ENCODE measurements at places on chromosomes 5 and 9.

DNA sequence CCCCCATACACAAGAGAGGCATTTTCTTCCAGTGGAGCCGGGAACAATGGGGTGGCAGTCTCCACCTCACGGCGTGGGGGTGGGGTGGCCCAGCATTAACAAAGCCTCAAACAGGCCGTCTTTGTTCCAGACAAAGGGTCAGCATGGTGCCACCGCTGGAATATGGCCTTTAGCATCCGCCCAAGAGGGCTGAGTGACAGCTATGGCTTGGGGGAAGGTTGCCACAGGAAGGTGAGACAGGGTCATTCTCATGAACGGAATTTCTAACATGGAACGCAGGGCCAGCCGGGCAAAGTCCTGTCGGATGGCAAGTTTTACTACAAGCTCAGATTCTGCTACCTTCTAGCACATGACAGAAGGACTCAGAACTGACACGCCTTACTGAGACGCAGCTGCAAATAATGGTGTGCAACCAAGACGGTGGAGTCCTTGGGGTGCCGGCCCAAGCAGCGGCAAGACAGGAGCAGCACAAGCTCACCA, 64.0 kb downstream of the OTULIN start:
- DNase-seq, result no peak

GRCh38 chr5:527646-528628, 3.7 kb upstream of the SLC9A3 start:
- no peak for DNase-seq

GRCh38 chr5:96633820-96634219, 28.4 kb upstream of the CAST start:
- no peak for DNase-seq

- no peak for DNase-seq
Observed at GRCh38 chr5:119322948-119323537, 32.8 kb upstream of the TNFAIP8 start.

DNA sequence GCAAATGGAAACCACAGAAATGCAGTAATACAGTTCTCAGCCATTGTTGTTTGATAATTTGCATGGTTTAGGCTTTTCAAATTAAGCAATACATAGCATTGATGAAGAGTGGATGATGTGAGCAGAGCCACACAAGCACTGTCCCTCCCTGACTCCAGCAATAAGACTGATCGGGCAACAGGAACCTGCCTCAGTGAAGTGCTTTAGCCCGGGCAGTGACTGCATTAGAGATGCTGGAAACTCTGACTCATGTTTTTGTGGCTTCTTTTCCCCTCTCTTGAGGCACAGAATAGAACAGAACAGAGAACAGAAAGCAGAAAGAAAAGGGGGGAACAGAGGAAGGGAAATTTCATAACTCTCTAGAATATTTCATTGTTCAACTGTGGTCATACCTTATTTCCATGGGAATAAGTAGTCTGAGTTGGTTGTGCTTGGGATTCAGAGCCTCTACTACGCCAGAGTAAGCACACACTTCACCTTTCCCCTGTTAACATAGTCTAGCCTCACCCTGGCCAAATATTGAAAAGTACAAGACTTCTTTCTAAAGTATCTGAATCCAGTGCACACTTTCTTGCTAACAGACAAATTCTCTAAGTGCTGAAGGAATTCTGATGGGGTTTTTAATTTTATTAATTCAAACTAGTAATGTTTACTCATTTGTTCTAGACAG, 164.8 kb upstream of the VCAN start:
- peak; percentile 77 for DNase-seq

DNA sequence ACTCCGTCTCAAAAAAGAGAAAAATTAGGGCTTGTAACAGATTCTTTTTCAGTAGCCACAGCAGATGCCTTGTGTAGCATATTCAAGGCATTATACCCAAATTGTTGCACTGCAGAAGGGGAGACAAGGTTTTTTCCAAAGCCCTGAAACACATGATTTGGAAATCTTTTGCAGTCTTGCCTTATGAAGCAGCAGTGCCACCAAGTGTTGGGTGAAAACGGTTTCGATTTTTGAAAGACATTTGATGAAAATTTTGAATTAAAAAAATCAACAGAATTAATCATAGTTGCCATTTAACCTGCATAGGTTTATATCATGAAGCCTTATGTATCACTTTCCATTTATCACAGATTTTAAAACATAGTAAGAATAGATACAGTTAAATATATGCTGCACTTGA, 479.5 kb downstream of the TAF11L14 start:
- DNase-seq, result peak; percentile 0

GRCh38 chr9:120299785-120300184, 280.2 kb downstream of the CDK5RAP2 start:
- no peak for DNase-seq

- peak; percentile 86 for DNase-seq
Observed at GRCh38 chr9:105054491-105054890, 126.5 kb upstream of the ABCA1 start.

DNA sequence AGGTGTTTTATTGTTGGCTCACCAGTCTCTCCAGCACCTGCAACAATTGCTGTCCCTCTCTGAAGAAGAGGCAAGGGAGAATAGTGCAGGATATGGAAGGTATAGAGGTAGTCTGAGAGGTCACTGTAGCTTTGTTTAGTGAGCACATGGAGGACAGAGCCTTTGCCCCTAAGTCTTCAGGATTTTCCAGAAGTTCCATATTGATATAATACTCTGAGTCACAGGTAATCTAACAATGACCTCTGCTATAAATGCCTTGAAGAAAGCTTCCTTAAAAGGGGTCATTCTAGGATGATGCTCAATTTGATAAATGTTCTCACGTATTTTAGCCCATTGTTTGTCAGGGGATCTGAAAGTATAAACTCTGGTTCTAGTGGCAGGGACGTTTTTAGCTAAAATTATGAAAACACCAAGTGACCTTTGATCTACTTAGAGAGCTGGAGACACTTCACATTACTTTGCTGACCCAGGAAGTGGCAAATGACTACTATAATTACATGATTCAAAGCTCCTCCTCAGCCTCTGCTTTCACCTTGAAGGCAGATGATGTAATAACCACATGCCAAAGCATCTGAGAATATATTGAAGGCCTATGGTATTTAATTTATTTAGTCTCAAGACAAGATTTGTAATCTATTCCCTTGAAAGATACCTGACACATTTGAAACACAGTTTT, 366.9 kb upstream of the NUDT12 start:
- peak; percentile 76 for DNase-seq

DNA sequence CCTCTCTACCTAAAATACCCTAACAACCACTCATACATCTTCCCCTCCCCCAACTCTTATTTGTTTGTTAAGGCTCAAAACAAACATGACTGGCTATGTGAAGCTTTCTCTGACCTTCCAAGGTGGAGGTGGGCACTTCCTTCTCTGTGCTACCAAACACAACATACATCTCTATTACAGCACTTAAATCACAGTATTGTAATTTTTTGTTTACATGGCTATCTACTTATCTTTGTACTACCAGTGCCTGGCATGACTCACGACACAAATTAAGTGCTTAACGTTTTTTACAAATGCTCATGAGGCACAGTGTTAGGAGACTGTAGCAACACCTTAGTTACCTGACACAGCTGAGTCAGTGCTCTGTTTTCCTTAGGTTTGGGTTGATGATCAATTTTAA, 18.6 kb downstream of the HOMER1 start:
- peak; percentile 19 for DNase-seq

DNA sequence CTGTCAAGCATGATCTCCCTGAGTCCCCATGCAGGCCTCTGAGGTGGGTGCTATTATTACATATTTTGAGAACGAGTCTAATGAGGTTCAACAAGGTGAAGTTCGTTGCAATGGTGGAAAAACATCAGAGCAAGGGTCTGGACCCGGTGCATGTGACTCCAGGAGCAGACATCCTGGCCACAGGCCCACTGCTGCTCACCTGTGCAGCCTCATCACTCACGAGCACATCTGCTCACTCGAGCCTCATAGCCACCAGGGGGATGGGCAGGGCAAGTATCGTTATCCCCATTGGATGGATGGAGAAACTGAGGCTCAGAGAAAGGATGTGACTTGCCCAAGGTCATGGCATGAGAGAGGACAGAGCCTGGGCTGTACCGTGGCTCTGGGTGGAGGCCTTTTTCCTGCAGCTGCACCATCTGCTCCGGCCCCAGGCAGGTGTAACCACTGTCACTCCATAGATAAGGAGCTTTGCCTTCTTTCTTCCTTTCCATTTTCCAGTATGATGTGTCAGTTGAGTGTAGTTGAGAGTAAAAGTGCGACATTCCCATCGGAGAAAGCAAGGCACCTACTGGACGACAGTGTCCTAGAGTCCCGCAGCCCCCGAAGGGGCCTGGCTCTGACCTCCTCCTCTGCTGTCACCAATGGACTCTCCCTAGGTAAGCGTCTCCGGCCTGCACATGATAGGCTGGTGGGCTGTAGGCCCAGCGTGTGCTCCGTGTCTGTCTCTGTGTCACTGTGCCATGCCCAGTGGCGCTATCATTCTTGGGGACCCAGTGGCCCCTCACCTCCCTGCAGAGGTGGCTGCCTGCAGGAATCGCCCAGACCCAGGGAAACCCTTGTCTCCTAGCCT, 68.4 kb upstream of the GARNL3 start:
- DNase-seq, result no peak

DNA sequence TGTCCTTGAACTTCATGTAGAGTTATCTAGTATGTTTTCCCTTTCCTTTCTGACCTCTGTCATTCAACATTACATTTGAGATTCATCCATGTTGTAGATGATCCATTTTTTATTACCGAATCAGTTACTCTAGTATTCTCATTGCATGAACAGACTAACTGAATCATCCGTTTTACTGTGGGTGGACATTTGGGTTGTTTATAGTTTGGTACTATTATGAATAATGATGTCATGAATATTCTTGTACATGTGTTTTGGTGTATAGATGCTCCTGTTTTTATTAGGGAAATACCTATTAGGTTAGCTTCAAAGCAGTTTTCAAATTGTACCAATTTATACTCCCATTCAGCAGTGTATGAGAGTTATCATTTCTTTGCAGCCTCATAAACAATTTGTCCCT, 94.3 kb upstream of the NIPAL4 start:
- peak; percentile 36 for DNase-seq

DNA sequence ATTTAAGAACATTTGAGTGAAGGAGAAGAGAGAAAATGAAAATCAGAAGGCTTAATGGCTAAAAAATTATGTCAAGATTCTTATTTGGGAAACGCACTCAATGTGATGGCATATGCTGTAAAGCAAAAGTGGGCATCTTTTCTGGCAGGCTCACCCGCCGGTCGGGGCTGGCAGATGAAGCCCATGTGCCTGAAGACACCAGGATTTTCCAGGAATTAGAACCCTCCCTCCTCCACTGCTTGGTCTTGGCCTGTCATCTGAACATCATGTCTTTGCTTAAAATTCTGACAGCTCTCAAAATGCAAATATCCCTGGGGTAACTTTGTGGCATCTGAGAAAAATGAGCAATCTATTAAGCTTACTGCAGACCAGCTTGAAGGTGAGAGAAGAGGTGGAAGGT, 337.9 kb downstream of the IRX1 start:
- DNase-seq, result no peak

DNA sequence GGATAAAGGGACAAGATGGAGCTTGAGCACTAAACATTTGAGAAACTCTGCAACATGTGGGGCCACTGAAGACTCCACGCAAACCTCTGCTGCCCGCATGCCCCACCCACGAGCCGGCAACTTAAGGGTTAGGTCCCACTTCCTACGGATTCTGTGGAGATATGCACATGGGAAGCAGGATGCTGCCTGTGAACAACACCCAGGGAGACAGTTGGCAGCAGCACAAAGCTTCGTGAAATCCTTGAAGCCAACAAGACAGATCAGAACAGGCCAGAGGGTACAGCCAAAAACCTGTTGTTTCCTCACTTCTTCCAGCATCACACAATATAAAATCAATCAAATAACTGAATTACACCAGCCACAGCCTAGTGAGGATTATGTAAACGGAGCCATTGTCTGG, 270.4 kb downstream of the ENC1 start:
- DNase-seq, result no peak

- DNase-seq, result peak; percentile 85
Observed at GRCh38 chr9:76403352-76403751, 9.1 kb upstream of the RFK start.

DNA sequence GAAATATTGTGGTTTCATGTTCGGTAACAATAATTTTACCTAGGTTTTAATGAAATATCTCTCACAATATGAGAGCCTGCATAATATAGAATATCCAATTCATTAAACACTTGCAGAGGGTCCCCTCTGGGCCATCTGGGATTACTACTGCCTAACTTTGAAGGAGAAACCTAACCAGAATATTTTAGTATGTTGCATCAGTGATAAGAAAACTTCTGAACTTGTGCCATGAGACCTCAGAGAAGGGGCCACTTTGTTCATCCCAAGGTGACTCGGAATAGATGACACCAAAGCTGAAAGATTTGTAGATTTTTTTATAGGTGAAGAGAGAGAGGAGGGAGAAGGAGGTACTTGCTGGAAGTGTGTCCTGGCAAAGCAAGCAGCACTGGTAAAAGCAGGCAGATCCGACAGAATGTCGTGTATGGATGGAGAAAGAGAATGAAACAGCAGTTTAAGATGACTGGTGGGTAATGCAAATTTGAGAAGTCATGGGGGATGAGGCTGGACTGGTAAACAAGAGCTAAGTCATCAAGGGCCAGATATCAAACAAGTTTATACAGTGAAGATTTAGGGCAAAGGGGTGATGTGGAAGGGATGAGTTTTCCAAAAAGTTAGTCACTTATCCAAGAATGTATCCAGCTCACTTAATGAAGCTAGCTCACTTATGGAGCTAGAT, 372.3 kb downstream of the ADGRV1 start:
- no peak for DNase-seq

- DNase-seq, result no peak
Observed at GRCh38 chr5:111820072-111820471, 63.1 kb upstream of the NREP start.

GRCh38 chr5:36138900-36139683, 12.6 kb downstream of the LMBRD2 start:
- DNase-seq, result no peak

DNA sequence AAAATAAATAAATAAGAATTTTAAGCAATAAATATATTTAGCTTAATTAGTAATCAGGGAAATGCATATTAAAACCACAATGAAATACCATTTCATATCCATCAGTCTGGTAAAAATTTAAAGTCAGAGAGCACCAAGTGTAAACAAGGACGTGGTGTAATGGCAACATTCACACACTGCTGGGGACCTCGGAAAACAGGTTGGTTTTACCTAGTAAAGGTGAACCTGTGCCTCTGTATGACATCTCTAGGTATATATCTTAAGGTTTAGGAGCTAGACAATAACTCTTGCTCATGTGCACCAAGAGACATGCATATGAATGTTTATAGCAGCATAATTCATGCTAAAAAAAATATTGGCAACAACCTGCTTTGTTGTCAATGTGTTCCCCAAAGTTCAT, 29.7 kb downstream of the FNBP1 start:
- DNase-seq, result no peak
